Common myeloid progenitor, CD34-positive (primary cell): ENCODE measurements at places on chromosomes 5 and 9.

DNA sequence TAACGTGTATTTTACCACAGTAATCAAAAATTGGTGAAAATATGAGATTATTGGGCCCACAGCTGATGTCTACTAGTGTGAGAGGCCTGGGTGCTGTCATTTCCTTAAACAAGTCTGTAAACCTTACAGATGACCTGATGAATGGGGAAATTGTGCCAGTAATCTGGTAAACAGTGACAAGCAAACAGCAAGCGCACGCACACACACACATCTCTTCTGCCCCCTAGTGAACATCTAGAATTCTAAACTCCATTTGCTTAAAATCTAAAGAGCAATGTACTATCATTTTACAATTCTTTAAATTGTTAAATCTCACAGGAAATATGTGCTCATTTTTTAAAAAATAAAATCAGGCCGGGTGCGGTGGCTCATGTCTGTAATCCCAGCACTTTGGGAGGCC lies 7.5 kb upstream of the RAPGEF1 start:
- peak; percentile 70 for DNase-seq

DNA sequence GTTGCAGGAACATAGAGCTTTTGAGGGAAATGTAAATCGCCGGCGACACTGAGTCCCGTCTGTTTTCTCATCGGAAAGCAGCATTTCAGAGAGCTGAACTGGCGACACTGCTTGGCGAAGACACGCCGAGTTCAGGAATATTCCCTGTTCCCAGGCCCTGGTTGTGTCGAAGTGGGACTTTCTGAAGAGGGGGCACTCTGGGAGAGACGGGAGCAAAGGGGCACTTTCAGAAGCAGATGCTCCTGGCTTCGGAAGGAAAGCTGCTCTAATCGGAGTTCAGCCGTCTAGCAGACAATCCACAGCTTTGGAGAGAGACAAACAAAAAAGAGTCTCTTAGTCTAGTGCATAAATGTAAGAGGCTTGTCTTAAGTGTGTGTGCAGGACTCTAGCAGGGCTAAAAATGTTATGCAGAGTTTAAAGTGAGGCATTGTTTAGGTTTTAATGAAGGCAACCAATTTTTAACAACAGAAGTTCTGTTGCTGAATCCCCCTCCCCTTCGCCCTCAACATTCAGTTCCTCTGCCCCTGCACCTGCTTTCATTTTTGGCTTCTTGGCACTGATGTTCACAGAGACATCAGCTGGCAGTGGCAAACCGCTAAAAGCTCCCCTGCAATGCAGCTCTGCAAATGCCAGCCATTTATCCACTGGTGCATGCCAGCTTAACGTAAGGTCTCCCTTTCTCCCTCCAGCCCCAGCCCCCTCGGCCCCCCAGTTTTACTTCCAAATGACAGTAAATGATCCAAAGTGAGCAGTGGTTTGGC lies 289.5 kb upstream of the MPDZ start:
- no peak for DNase-seq

DNA sequence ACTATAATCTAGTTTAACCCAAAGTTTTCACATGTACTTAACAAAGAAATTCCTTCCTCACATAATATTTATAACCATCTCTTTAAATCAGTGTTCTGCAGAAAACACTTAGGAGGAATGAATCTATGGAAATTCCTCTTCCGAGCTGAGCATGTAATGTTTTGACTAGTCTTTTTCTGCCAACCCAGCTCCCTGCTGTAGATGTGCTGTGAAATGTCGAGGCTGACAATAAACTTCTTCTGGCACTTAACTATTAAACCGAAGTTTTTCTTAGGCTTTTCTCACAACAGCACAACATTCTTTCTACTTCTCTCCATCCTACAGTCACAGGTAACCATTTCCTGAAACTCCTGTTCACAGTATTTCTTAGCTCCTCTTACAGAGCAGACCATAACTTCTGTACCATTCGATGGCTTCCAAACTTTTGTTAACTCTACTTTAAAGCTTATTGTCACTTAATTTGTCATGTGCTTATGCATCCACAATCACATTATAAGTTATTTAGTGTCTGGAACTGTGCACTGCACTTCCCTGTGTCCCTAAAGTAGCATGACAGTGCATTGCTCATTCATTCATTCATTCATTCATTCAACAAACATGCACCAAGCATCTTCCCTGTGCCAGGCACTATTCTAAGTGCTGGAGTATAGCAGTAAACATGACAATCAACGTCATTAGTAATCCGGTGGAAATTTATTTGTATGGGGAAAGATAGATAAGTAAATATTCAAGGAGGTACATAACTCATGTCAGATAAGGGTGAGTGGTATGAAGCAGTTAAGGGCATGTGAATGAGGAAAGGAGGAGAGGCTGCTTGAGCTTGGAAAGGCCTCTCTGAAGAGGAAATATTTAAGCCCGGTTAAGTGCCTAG lies 54.6 kb downstream of the TSSK1B start:
- DNase-seq, result no peak

GRCh38 chr5:6570530-6570929 lies 62.3 kb downstream of the NSUN2 start:
- no peak for DNase-seq

DNA sequence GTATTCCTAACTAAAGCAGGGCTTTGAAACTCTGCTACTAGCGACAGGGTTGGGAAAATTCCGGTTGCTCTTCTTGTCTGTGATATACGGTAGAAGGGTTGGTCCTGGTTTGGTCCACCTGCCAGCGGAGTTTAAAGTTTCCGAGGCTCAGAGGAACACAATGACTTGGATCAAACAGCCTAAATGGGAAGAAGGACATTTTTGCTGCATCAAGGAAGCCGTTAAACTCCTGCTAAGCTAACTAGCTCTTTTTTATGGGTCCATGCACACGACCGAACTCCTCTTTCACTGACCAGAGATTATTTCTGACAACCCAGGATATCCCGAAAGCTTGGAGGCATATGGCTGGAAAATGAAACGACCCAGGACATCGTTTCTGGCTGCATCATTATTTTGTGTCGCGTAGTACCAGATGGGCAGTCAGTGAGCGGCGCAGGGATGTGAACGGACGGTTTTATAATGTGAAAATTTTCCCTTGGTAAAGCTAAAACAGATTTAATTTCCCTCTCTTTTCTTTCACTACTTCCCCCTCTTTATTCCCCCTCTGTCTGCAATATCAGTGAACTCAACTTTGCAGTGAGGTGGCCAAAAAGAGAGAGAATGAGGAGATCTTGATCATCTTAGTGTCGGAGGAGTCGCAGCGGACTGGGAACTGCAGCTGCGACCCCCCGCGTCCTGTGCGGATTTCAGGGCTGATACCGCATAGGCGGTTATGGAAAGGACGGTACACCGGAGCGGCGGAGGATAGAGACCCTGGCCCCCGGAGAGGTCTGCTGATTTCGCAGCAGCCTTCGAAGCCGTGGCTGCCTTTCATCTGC lies at the start of gene LURAP1L:
LURAP1L (plus strand) TSS at position 160 of the 818 bp plus-strand sequence. CDS start 696 bp downstream, outside the sequence.
- no peak for DNase-seq

GRCh38 chr5:83364312-83365299 lies 106.9 kb upstream of the VCAN start:
- no peak for DNase-seq

DNA sequence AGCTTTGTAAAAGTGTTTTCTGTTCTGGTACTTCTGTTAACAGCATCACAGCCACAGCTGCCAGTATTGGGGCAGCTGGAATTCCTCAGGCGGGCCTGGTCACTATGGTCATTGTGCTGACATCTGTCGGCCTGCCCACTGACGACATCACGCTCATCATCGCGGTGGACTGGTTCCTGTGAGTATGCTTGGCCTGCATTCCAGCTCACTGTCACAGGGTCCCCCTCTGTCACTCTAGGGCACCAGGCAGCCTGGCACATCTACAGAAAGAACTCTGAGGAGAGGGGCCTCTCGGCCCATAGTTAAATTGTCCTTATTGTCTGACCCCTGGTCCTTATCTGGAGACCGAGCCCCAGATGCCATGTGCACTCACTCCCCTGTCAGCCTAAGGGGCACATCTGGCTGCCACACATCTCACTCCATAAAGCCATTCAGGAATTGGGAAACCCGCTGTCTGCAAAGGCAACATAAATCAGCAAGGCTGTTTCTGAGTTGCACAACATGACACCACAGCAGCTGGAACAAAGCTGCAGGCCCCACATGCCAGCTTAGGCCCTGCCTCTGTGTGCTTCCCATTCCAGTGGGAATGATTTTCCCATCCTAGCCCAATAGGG lies 77.5 kb downstream of the SLC1A3 start:
- DNase-seq, result no peak

DNA sequence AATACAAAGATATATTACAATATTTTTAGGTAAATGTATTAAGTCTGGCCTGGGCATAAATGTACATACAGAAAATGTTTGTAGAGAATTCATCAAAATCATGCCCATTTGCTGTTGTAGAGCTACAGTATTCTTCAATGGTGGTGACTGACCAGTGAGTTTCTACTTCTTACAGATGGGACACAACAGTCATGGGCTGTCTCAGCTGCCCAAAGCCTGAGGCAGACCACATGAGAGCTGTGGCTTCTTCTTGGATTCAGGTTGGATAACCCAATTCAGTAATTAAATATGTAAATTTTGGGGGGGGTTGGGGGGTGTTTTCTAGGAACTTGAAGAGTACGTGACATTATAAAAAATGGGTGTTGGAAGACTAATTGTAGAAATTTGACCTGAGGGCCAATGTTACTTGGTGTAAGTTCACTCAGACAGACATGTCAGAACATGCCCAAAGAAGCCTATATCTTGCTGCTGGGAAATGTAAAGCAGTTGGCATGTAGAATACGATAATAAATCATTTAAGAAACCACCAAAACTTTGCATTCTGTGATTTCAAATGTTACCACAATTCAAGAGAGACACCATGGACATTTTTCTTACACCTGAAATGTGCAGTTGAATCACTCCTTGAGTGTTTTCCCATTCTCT lies 17.9 kb downstream of the STARD4 start:
- peak; percentile 10 for DNase-seq

- no peak for DNase-seq
Measured at GRCh38 chr5:9877488-9877887, 247.3 kb upstream of the TAS2R1 start.

DNA sequence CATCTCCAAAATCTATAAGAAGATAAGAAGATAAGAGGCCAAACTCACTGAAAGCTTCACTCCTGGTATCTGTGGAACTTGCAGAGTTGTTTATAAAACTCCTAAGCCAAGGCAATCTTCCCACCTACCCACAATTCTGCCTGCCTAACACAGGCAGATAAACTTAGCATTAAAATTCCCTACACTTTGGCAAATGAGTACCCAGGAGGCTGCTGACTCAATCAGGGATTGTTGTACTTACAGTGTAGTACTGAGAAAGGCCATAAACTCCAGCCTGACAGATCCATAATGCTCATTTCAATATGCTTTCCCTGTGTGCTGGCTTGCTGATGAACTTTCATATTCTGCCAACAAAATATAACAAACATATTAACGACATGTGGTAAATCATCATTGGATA lies 725.2 kb downstream of the BRINP1 start:
- DNase-seq, result no peak
